NCI-H2081 treated with DMSO at 0.1 percent for 48 hours (cell line): ENCODE measurements at places on chromosomes 16 and 17.

- DNase-seq: no peak
Observed at GRCh38 chr17:36544044-36544306, 744 bp upstream of the GGNBP2 start.

DNA sequence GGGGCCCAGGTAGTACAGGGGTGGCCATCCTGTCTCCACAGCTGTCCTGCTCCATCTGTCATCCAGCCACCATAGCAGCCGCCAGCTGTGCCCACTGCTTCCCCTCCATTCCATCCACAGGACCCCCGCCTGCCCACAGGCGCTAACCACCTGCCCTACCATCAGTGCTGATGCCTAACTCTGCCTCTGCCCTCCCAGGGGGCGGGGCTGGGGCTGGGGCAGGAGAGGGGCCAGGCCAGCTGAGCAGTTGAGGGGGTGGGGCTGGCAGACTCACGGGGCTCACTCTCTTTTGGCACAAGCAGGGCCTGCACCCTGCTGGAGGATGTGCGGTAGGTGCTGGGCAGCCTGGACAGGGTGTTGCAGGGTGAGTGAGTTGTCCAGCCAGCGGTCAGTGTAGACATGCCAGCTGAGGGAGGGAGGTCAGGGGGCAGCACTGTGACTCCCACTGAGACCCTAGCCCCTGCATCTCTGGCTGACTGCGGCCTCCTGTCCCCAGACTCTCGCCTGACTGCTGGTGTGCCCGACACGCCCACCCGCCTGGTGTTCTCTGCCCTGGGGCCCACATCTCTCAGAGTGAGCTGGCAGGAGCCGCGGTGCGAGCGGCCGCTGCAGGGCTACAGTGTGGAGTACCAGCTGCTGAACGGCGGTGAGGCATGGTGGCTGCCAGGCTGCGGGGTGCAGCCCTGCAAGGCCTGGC, 9.6 kb downstream of the GALK1 start:
- DNase-seq: no peak

DNA sequence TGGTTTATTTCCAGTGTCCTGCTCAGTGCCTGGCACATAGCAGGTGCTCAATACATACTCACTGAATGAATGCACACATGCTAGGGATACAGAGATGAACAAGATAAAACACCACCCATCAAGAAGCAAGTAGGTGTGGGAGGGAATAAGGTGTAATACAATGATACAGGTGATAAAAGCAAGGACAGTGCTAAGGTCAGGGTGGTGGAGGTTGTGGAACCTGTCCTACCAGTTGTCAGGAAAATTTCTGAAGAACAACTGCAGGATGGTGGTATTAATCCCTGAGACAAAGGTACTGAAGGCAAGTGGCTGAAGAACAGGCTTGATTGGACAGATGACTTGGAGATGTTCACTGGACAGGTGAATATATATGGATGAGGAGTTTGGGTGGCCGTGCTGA, 1.8 kb downstream of the KNOP1 start:
- no peak for DNase-seq

GRCh38 chr17:31738996-31739699, 119.9 kb downstream of the COPRS start:
- DNase-seq: no peak
